ENCODE measurements at places on chromosomes 6 and 20.

DNA sequence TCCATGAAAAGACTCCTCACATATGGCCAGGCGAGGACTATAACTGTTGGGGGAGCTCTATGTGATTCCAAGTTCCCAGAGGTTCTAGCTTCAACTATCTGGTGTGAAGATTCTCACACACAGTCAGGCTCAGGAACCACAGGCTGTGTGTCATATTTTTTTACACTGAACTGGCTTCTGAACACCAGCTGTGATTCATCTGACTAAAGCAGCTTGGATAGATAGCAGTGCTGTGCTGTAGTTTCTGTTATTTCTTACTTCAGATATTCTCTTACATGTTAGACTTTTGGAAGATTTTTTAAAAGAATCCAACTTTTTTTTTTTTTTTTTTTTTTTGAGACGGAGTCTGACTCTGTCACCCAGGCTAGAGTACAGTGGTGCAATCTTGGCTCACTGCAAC lies 140.7 kb upstream of the MCHR2 start:
- DNase-seq: peak; percentile 45

- peak; percentile 28 for DNase-seq
These were observed 211.0 kb downstream of the WDR27 start for GRCh38 chr6:169490830-169491229.

GRCh38 chr20:60064554-60065196 lies 106.5 kb downstream of the CDH26 start:
- no peak for DNase-seq

GRCh38 chr6:129730477-129731165 lies 20.6 kb upstream of the ARHGAP18 start:
- no peak for DNase-seq

DNA sequence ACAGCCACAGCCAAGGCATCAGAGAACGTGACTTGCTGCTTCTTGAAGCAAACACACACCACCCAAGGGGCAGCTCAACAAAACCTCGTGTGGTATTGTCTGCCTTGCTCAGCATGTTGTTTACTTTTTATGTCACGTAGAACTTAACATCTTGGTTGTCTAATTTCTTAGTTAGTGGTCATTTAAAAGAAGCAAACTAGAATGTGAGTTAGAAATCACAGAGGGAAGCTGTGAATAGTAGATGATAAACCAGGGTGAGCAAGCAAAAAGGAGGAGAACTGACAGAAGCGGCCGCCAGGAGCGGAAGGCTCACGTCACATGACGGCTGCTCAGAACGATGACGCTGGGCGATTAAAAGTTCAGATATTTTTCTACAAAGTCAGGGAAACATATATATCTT lies 51.5 kb upstream of the KIF25 start:
- DNase-seq: no peak

- DNase-seq: peak; percentile 77
These were observed 54.3 kb upstream of the BMP6 start for GRCh38 chr6:7671581-7671980.

GRCh38 chr6:117906507-117906957 lies 532 bp upstream of the SLC35F1 start:
- peak; percentile 11 for DNase-seq

- no peak for DNase-seq
These were observed 198.2 kb downstream of the ERMARD start for GRCh38 chr6:169949511-169950097.

GRCh38 chr6:158512809-158513208 lies 47.1 kb upstream of the TMEM181 start:
- DNase-seq: no peak

Data from fibroblast of skin of right quadriceps (primary cell).